ENCODE measurements at places on chromosomes 12 and 14.

- DNase-seq: no peak
Measured at GRCh38 chr12:46908236-46908935, 82.6 kb upstream of the SLC38A4 start.

GRCh38 chr14:99272899-99273765 lies 1.1 kb upstream of the BCL11B start:
- DNase-seq: no peak

DNA sequence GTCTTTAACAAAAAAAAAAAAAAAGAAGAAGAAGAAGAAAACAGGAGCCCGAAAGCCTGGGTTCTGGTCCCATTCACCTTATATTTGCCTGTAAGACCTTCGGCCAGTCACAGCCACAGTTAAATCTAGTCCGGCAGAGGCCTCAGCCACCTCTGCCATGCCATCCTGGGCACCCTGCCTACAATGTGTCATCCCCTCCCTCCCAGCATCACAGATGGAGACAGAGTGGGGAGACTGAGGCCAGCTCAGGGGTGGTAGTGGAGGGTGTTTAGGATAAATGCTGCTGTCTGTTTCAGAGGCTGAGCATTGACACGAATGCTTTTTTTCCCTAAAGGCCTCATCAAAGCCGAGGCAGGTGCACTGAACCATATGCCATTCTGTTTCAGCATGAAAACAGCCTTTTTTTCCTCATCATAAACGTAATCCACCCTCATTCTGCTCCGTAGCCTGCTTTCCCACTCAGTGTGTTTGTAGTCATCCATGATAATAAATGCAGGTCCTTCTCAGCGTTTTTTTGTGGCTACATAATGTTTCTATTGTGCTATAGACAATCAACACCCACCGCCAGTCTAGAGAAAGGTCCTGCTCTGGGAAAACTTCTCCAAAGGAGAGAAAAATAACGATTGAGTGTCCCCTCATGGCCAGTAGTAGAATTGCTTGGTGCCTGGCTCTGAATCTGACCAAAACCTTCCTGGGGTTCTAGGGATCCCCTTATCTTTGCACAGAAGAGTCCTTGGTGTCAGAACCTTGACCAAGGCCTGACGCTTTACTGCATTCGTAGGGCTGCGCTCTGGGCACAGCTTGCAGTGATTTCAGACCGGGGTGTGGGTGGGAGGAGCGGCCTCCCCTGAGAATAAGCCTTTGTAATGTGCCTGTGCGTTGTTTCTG lies 41.1 kb upstream of the TSPAN9 start:
- no peak for DNase-seq

DNA sequence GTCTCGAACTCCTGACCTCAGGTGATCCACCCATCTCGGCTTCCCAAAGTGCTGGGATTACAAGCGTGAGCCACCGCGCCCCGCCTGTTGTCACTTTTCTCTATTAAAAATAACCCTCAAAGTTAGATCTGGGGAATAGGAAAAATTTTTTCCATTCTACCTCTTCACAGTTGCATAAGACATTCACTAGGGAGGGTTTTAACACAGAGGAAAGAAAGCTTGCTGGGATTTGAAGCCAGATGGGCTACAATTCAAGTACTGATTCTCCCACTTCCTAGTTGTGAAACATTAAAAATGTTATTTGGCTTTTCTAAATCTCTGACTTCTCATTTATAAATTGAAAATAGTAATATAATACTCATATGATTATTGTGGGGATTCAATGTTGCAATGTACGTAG lies 23.3 kb upstream of the SLC15A5 start:
- no peak for DNase-seq
